ENCODE measurements at places on chromosomes 7 and 10. TPM values are rescaled to one million over a fixed set of nuclear protein-coding genes. Genes with fewer than 3 reads are reported as not detected.

Gene GARIN1A
- 0.82 TPM for total RNA-seq

Gene KLF14
- total RNA-seq = 1.2 TPM

Gene GNG11
- total RNA-seq = 22.5 TPM

Gene NPFFR1
- total RNA-seq = 0.06 TPM

Gene RPS24
- 2,039 TPM for total RNA-seq

Gene DKK1
- total RNA-seq = 9.6 TPM

Gene PCBD1
- 71.8 TPM for total RNA-seq

Gene DEPP1
- 40.5 TPM for total RNA-seq

Gene NACAD
- 5.3 TPM for total RNA-seq

Gene FXYD4
- 1.6 TPM for total RNA-seq

Gene ADCY1
- 4.3 TPM for total RNA-seq
